COLO829 (cell line): ENCODE measurements at places on chromosomes 12 and 14.
A peak's percentile ranks its signal among the peaks of the same experiment; 100 is the strongest.

DNA sequence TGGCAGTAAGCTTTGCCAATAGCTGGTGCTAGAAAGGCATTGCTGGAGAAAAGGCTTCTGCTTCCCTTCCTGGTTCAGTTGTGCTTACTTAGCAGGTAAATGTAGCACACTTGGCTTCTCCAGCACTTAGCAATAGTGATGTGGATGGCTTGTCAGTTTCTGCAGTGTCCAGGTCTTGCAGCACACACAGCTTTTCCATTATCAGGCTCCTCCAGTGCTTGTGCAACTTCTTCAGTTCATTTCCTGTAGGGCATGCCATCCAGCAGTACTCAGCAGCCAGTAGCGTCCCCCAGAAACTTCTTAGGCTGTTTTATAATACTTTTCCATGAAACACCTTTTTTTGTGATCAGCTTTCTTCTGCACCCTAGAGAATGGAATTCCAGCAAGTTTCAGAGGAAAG, 154.6 kb downstream of the SLC6A15 start:
- DNase-seq = no peak

GRCh38 chr12:43099691-43100163, 452.3 kb downstream of the ADAMTS20 start:
- DNase-seq = no peak

GRCh38 chr12:124550123-124551089, 17.0 kb downstream of the NCOR2 start:
- no peak for DNase-seq

- DNase-seq = peak; percentile 80
Measured at GRCh38 chr12:96434107-96434506, 33.9 kb upstream of the CDK17 start.

GRCh38 chr12:27344760-27345159, 12.1 kb downstream of the BMAL2 start:
- no peak for DNase-seq
